ENCODE measurements at places on chromosomes 3 and 15.
A peak's percentile ranks its signal among the peaks of the same experiment; 100 is the strongest.

DNA sequence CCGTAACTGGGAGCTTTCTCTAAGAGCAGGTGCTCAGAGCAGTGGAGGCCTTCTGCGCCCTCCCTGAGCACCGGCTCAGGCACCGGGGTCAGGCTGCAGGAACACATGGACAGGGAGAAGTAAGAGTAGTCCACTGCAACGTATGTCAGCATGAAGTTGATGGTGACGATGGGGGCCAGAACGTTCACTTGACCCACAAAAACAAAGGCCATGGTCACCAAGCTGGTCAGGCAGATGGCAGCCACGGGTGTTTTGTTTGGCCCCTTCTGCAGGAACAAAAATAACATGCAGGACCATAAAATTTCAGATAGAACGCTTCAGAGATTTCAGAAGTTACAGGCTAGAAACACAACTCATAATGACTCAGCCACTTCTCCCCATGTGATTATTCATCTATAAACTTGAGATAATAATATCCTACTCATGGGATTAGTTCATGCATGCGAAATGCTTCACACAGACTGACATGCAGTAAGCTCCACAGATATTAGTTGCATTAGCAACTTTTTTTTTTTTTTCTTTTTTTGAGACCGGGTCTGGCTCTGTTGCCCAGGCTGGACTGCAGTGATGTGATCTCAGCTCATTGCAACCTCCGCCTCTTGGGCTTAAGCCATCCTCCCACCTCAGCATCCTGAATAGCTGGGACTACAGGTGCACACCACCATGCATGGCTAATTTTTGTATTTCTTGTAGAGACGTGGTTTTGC lies 52.2 kb upstream of the HEG1 start:
- DNase-seq: no peak

DNA sequence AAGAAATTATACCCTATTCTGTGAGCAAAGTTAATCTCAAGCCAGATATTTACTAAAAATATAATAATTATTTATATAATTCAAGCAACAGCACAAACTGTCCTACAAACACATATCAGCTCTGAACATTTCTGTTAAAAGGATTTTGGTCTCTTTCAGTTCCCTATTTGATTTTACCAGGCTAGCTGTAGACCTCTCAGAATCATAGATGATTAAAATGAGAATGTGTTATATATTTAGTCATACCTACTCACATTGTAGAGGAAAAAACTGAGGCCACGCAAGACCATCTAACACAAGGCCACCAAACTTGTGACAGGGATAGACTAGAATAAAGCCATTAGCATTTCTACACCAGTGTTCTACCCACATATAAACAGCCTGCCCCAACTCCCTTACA lies 28.5 kb downstream of the ACKR4 start:
- no peak for DNase-seq

DNA sequence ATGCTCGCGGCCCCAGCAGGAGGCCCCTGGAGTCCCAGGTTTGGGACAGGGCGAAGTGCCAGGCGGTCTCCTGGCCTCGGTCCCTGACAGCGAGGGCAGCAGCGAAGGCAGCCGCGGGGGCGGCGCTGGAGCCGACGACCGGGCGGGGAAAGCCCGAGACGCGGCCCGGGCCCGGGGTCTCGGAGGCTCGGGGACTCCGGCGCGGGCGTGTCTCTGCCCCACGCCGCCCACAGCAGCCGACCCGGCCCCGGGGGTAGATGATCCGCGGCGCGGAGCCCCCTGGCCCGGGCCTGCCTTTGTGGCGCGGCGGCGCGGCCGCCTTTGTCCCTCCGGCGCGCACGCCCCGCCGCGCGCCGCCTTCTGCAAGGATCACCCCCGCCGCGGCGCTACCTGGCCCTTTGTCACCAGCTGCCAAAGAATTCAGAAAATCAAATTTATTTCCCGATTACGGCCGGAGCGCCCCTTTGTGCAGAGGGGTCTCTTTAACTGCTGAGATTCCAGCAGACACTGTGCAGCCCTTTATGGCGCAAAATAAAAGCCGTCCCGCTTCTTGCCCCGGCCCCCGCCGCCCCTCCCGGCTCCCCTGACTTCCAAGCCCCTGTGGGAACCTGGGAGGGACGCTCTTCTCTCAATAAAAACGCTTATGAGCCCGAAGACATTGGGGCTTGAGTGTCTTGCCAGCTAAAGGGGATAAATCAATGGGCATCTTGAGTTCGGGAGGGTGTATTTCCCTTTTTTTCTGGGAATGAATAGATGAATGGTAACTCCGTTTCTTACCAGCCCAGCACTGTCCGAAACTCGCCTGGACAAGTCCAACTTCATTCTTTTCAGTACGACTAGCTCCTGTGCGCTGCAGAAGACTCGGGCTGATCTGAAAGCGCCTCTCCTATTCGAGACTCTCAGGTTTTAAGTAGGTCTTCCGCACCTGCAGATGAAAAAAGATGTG lies 68.4 kb downstream of the HES1 start:
- no peak for DNase-seq

GRCh38 chr3:14810070-14810791 lies 8.5 kb upstream of the FGD5 start:
- DNase-seq: no peak

- no peak for DNase-seq
Observed at GRCh38 chr3:53068176-53068575, 22.3 kb upstream of the SFMBT1 start.

DNA sequence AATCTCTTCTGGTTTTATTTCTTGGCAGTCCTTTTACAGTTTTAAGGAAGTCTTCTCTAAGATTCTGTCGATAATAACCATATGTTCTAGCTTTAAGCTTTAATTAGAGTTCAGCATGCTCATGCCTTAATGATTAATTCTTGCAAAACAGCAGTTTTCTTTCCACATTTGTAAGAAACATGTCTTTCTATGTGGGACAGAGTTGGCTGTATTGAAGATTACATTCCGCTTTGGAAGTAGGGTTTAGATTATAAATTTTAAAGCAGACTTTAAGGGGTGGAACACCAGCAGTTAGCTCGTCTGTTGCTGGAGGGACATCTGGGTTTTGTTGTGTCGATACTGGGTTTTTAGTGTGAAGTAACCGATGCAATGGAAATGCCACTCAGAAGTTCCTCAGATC lies 35.3 kb downstream of the SQOR start:
- no peak for DNase-seq

DNA sequence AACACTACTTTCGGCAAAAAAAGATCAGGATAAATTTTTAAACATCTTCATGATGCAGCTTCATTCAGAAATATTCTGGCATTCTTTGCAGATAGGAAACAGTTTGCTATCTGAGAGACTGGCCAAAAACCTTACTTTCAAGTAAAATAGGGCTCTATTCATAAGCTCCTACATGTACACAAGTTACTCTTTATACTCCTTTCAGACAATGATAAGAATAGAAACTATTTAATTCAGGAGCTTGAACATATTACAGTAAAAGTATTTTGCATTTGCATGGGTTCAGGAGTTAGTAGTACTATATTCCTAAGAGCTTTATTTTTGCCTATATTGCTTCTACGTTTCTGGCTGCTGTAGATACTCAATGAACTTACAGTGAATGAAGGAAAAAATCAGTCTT lies 70.5 kb downstream of the PLOD2 start:
- no peak for DNase-seq

- DNase-seq: no peak
Observed at GRCh38 chr15:83510001-83510400, 62.9 kb downstream of the SH3GL3 start.

DNA sequence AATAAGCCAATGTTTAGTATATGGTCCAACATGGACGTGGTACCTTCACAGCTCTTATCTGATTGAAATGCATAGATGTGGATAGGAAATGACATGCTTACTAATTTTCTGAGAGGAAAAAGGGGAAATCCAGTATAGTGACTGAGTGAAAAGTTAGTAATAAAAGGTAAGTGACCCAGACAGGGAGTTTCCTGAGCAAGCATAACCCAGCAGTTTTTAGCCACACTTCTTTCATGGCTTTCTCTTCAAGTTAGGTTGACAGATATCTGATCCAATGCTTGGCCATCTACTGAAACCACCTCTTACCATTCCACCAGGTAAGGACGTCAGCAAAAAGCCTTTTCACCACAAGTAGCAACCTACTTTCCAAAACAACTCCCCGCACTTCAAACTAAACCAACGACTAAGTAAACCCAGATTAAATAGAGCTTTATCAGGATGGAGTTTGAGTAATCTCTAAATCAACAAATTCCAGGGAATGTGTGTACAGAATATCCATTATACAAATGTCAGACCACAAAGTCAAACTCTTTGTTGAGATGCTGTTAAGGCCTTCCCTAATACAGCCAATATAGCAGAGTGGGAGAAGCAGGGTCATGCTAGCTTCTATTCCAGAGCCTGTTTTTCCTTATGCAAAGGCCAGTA lies 329.7 kb downstream of the RORA start:
- peak; percentile 7 for DNase-seq

DNA sequence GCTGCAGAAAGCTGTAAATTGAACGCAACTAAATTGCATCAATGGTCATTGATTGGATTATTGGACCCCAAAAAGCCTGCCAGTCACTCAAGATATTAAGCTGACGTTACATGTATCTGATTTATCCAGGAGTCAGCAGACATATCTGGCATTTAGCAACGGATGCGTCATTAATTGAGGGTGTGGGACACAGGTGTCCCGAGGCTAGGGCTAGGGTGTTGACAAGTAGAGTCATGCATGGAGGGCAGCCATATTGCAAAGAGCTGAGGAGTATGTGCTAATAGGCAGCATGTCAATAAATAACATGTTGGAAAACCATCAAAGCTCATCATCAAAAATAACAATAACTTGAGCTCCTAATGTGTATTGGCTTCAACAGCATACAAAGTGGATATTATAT lies 234.5 kb upstream of the GOLGA6L4 start:
- no peak for DNase-seq

DNA sequence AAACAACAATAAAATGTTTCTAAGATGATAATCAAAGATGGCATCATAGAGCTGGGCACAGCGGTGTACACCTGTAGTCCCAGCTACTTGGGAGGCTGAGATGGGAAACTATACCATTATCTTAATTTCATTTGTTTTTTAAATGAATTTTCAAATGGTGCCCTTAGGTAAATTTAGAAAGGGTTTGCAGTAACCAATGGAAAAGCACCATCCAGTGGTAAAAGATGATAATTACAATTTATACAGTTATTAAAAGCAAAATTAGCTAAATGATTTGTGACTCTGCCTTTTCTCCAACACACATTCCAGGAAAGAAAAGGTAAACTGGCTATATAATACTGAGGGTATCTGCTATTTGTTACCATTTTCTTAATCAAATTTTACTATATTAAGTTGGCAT lies 14.4 kb upstream of the ANKRD28 start:
- no peak for DNase-seq

GRCh38 chr3:107911337-107912000 lies 179.4 kb downstream of the CD47 start:
- DNase-seq: no peak

DNA sequence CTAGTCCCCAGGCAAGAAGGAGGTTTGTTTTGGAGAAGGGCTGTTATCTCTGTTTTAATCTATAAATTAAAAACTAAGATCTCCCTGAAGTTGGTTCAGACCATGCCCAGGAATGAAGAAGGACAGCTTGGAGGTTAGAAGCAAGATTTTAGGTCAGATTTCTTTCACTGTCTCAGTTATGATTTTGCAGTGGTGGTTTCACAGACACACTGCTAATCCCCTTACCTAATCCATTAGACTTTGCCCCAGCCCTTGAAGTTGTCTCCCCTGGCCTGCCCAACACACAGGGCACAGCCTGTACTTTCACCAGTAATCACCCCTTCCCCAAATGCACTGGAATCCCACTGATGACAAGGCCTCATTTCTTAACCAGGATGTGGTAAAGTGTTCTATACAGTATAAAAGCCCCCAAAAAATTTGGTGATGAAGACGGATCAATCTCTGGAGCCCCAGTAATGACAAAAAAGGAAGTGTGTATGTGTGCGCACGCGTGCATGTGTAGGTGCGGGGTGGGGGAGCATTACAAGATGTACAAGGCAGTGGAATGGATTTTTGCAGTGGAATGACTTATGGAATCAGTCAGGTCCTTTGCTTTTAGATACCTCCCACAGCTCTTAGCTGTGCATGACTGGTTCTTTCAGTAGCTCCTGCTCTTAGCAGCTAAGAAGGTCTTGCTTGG lies 73.1 kb upstream of the TERB2 start:
- DNase-seq: no peak

DNA sequence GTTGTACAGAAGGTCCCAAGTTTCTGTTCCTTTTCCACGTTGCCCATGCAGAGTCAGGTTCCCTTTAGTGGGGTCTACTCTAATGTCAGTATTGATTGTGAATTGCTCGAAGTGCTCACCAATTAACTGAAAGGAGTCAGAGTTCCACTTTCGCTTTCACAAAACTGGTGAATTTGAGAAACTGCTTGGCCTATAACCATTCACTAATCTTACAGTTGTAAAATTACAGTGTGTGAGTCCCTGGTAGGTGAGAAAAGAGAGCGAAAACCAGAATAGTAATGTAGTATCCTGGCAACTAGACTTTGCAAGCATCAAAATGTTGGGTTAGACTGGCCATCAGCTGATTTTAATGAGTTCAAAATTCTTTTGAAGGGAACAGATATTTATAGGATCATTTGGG lies 237.5 kb upstream of the CHRM5 start:
- no peak for DNase-seq

DNA sequence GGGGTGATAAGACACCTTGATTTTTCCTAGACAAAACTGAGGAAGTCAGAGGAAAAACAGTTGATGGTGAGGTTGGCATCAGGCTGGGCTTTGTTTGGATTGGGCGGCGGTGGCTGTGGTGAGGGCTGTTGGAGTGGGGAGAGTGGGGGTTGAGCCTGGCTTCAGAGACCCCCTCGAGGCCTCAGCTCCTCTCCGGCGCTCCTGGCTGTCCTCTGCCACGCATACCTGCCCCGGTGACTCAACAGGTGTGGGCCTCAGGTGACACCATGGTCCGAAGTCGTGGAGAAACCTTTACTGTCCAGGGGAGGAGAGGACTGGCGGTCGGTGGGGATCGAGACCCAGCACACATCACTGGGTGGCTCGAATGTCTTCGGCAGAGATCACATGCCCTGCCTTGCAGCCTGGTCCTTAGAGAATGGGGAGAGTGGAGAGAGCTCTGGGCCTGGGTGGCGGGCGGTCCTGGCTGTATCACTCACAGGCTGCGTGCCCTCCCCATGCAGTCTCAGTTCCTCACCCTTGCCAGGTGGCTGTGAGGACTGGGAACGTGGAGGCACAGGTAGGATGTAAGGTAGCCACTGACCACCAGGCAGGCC lies 2.6 kb downstream of the APBA2 start:
- no peak for DNase-seq

- no peak for DNase-seq
Observed at GRCh38 chr3:23758253-23758838, 47.4 kb upstream of the UBE2E1 start.

- DNase-seq: no peak
Observed at GRCh38 chr3:24674261-24674660, 179.6 kb upstream of the THRB start.

DNA sequence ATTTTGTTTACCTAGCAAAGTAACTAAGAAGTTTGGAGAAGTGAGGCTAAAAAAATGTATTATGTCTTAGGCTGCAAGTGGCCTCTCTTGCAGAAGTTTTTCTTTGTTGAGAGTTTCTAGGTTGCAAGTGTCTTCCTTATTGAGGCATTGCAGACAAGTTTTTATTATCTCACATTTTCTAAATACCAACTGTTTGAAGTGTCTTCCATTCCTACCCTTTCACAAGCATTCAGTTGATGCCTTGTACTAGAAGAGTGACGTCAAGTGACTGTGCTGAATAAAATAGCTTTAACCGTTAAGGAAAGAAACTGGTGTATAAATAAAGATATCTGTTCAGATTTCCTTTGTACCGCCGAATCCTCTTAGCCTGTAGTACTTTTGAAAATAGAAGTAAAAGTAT lies 123.3 kb downstream of the ALCAM start:
- DNase-seq: no peak
